ENCODE measurements at places on chromosomes 1 and 21.

DNA sequence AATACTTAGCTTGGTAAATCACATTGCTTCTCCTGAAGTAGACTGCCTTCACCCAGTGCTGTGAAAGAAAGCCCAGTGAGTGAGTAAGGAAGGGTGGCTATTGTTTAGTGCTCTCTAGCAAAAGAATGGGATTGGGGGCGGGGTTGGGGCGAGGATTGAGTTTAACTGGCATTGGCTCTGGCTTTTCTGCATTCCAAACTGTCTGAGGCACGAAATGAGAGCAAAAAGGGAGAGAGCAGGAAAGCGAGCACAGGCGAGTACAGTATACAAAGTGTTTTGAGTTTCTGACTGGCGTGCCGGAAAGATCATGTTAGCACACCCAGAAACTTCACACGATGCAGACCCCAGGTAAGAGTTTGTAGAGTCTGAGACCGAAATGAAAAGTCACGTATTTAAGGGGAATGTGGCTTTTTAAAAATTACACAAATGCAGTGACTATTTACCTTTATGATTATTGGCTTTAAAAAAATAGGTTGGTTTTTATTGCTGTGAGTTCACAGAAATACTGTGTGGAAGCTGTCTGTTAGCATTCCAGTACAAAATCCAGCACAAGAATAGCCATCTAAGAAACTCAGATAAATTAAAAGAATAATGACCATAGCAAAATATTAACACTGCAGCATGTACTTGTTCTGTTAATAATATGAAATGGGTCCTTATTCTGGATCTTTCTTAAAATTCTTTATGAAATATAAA, 155.4 kb downstream of the CLEC20A start:
- no peak for DNase-seq

DNA sequence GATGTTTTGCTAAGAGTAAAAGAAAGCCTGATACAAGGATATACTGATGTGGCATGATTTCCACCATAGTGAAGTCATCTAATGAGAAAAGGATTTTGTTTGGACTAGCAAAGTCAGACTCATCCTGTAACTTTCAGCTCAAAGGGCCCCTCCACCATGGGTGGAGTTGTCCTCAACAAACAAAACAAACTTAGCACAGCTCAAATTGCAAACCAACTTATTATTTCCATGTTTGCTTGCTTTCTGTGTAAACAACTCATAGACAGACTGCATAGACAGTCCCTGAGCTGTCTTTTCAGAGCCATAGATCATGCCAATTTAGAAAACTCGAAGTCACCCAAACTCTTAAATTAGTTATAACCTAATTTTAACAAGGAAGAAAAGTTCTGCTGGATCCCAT, 69.4 kb upstream of the VAV3 start:
- no peak for DNase-seq

DNA sequence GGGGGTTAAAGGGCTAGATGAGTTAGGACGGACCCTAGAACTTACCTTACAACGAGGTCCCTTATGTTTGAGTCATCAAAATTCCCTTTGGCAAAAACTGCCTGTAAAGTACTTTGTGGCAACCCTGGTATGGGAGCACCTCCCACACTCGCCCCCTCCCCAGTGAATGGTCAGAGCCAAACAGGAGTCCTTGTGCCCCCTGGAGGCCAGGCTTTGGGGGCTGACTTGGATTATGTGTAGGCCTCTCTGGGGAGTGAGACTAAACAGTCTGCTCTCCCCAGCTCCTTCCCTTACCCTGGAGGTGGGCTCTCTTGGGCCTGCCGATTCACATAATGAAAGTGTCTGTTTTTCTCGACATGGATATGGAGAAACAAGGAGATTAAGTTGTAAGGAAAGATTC, 81.2 kb downstream of the ADCY10 start:
- no peak for DNase-seq

DNA sequence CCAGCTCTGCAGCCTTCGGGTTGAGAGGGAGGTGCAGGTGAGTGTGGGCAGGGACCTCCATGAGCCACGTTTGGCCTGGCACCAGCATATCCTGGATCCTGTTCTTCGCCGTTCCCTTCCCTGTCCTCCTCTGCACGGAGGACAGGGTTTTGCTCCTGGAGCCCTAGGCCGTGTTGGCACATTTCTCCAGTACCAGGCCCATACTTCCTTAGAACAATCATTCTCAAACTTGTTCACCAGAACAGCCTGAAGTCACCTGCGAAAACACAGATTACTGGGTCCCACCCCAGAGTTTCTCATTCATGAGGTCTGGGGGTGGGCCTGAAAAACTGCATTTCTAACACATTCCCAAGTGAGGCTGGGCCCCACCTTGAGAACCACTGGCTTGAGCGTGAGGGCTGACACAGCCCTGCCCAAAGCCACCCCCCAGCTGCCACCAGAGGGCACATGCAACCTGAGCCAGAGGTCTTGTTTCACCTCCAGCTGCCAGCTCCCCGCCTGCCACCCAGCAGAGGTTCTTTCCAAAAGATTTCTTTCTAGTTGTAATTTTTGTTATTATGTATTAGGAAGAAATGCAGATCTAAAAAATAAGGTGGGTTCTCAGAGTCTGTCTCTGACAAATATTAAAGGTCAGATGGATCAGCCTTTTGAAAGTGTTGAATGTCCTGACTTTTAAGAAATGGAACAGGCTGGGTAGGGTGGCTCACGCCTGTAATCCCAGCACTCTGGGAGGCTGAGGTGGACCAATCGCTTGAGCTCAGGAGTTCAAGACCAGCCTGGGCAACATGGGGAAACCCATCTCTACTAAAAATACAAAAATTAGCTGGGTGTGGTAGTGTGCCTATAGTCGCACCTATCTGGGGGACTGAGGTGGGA, 39.6 kb upstream of the LDLRAP1 start:
- DNase-seq = peak; percentile 25

- no peak for DNase-seq
These were observed 39.9 kb downstream of the STPG1 start for GRCh38 chr1:24373710-24374109.

DNA sequence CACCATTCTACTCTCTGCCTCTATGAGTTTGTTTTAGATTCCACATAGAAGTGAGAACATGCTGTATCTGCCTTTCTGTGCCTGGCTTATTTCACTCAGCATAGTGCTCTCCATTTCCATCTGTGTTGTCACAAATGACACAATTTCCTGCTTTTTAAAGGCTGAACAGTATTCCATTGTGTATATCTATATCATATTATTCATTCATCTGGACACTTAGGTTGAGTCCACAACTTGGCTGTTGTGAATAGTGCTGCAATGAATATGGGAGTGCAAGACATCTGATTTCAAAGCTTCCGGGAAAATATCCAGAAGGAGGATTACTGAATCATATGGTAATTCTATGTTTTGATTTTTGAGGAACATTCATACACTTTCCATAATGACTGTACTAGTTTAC, 20.1 kb upstream of the DONSON start:
- DNase-seq = no peak

GRCh38 chr1:93623436-93623835, 58.2 kb downstream of the BCAR3 start:
- DNase-seq = no peak
